ENCODE measurements at places on chromosomes 7 and 10.

- no peak for DNase-seq
Measured at GRCh38 chr10:101940916-101941315, 97.3 kb upstream of the KCNIP2 start.

DNA sequence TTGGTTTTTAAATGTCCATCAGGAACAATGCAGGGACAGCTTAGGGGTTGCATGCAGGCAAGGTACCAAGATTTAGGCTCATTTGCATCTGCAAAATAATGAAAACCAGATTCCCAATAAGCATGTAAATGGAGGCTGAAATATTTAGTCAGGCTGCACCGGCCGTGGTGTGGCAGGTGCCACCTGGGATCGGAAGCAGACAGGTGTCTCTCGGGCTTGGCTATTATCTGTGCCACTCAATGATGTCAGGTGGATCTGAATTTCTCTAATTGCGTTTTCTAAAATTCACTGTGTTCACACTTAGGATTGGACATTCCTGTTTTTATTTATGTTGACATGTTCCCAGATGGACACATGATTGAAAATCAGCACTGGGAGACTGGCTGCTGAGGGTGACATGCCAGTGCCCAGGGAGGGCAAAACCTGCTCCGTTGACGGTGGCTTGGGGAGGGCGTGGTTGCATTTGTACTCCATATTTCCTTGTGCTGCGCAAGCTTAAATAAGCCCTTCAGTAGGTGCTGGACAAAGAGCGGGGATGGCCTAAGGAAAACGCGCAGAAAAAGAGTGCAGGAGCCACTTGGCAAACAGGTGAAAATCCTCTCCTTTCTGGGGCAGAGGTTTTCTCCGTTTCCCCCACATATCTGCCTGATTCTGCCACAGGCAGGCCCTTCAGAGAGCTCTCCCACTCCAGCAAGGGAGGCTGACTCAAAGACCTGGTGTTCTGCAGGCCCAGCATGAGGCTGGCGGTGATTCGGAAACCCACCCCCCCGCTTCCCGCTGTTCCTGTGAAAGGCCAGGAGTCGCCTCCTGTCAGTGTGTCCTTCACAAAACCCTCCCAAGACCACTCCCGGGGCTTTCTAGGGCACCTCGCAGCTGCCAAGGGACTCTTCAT is 142.5 kb downstream of the WDR37 start:
- DNase-seq: no peak

- no peak for DNase-seq
Measured at GRCh38 chr10:108090476-108091215, 926.1 kb upstream of the SORCS1 start.

DNA sequence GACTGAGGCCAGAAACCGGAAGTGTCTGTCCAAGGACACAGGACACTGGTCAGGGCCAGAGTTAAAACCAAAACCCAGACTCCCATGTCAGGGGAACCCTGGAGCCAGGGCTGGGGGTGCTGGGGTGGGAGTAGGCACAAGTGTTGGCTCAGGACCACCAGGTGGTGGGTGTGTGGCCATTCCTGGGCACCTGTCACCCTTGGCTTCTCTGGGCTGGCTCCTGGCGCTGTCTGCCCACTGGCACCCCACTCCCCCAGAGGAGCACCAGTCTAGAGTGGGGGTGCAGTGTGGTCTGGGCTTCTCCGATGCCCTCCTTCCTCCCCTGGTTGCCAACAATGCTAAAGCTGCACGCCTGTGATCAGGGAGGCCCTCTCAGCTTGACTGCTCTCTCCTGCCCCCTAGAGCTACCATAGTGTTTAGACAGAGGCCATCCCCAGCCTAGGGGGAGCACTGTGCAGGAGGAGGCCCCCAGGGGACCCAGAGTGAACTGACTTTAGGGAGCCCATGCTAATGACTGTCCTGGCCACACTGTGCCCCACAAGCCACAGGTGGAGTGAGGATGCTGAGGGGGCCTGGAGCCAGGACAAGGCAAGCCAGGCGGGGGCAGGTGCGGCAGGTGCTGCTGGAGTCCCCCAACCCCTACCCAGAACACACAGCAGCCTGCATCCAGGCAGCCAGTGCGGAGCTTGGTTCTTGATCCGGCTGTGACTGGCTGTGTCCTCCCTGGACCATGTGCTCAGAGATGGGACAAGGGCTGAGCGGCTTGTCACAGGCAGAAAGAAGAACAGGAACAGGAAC is 11.0 kb downstream of the RASGEF1A start:
- peak; percentile 35 for DNase-seq

DNA sequence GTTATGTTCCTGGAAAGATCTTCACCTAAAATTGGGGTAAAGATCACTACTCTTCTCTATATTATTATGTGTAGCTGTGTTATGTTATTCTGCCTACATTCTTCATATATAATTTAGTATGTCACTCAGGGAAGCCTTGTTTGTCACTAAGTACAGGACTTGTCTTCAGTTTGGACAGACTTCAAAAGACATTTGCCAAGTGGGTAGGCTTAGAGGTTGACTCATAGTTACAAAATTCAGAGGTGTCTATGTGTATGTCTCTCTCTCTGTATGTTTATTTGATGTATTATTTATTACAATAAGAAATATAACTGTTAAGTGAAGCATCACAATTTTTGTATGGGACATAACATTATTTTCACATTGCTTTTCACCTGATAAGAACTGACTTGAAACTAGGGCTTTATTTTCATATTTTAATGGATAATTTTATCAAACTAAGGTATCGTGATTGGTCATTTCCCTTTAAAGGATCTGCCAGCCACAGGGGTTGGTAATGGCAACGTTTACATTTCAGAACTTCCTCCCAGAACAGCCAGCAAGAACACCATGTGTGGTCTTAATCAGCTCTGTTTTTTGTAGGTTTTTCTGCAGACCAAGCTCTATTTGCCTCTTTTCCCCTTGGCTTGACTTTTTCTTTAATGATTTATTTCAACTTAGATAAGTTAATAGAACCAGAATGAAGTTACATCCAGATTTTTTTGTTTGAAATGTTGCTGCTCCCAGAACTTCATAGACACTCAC is 262.1 kb upstream of the CACNA2D1 start:
- no peak for DNase-seq

- no peak for DNase-seq
Measured at GRCh38 chr10:32952541-32953276, 5.3 kb downstream of the ITGB1 start.

DNA sequence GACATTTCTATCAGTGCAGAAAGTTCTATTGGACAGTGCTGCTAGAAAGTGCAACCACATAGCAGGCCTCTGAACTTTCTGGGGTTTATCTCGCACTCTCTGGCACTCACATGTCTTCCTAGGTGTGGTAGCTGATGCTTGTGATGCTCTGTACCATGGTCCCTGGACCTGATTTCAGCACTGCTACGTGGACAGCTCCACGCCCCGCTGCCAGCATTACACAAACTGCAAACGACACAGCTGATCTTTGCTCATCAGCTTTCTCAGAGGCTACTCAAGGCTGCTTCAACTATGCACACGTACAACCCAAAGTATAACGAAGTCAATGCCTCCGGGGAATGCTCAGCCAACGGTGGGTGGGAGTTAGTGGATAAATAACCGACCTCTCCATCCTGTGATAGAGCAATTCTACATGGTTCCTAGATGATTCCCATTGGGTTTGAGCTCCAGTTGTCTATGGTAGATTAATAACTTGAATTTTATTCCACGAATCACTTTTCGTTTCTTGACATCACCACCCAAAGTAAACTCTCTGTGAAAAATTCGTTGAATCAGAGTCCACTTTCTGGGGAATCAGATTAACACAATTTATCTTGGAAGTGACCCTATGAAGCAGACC is 302.5 kb downstream of the ACTR3B start:
- DNase-seq: no peak

- no peak for DNase-seq
Measured at GRCh38 chr7:25895792-25896171, 256.2 kb upstream of the NFE2L3 start.

GRCh38 chr7:27122077-27122910 is 8.3 kb downstream of the HOXA4 start:
- DNase-seq: no peak

- DNase-seq: no peak
Measured at GRCh38 chr10:25966844-25967243, 32.8 kb downstream of the MYO3A start.

- no peak for DNase-seq
Measured at GRCh38 chr7:33725111-33726025, 180.0 kb upstream of the BMPER start.

DNA sequence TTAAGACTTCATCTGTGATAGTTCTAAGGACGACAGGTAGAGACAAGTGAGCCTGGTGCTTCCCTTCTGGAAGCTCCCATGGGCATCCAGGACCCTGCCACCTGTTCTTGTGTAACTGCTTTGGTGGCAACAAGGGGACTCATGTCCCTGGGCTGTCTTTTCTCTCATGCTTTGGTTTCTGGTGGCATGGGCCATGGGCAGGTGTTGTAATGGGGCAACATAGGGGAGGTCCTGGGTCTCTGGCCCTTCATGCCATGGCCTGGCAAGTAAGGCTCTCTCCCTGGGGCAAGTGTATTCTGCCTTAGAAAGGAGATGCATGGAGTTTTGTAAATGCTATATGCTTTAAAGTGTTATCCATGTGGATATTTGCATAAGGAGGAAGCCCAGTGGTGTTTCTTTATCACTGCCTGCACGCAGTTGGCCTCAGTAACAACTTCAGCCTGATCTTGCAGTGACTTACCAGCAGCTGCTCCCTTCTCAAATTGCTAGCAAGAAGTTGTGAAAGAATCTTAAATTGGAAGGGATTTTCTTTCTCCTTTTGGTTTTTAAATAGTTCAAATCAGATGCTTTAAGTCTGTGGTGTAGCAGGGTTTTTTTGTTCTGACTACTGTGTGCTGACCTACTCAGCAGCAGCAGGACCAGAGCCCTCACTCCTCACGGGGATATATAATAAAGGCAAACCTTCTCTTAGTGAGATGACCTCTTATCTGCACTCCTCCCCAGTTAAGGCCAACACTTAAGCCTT is 39.9 kb downstream of the OGDH start:
- DNase-seq: no peak

DNA sequence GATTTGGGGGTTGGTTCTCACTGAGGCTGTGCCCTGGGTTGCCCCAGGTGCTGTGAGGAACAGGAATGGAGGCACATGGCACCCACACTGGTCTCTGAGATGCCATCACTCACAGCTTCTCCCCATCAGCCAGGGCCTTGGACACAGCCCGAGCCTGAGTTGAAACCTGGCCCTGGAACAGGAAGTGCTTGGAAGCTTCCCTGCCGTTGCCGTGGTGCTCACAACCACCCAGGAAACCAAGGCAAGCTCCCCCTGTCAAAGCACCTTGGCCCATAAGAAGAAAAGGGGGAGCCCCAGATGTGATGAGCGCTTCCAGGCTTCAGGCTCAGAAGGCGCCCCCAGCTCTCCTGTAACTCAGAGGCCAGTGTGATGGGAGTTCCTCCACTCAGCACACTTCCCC is at the start of gene BTBD16:
Gene BTBD16, plus strand, starts transcription at position 221 of the 400 bp plus-strand sequence. CDS start 3,786 bp downstream, outside the sequence.
- DNase-seq: no peak

DNA sequence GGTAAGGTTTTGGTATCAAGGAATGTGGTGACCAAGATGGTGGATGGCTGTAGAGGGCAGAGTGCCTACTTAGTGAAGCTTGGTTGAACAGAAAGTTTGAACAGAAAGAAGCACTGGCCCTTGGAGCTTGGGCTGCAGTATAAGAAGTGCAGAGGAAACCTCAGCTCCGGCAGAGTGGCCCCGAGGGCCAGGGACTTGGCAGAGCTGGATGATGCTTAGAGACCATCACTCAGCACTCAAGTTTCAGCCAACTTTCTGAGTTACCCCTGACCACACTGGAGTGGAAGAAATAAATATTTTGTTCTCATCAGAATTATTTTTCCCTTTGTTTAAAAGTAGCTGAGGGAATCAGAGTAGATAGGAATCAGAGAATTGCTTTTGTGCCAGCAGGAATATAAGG is 336.7 kb downstream of the C7orf25 start:
- no peak for DNase-seq

DNA sequence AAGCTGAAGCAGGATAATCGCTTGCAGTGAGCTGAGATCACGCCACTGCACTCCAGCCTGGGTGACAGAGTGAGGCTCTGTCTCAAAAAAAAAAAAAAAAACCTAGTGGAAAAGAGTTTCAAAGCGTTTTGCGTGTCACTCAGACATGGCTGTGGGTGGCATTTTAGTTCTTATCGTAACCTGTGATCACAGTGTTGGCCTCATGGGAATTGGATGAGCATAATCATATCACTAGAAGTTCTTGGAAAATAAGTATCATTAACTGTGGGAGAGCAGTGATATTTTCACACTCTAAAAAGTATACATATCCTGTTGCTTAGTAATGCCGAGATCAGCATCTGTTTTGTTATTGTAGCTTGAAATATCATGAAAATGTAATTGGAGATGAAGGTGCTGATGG is 92.6 kb downstream of the CREM start:
- no peak for DNase-seq

DNA sequence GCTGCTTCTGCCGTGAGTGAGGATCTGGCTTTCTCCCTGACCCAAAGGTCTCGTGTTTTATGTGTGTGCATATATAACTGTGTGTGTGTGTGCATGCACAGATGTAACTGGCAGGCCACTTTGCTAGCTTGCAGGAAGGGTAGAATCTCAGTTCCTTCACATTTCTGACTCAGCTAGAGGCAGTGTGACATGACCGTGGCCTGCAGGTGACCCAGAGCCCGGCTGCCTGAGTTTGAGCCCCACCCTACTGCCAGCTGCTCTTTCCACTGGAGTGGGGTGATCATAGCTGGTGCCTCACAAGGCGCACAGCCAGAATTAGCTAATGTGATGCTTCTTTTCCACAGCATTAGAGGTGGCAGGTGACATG is 9.3 kb upstream of the MYL7 start:
- DNase-seq: peak; percentile 28

GRCh38 chr10:48317321-48317990 is 11.0 kb downstream of the MAPK8 start:
- no peak for DNase-seq

- no peak for DNase-seq
Measured at GRCh38 chr10:95485056-95485844, 75.9 kb downstream of the SORBS1 start.

GRCh38 chr10:65033957-65034356 is 1512.8 kb downstream of the REEP3 start:
- no peak for DNase-seq

DNA sequence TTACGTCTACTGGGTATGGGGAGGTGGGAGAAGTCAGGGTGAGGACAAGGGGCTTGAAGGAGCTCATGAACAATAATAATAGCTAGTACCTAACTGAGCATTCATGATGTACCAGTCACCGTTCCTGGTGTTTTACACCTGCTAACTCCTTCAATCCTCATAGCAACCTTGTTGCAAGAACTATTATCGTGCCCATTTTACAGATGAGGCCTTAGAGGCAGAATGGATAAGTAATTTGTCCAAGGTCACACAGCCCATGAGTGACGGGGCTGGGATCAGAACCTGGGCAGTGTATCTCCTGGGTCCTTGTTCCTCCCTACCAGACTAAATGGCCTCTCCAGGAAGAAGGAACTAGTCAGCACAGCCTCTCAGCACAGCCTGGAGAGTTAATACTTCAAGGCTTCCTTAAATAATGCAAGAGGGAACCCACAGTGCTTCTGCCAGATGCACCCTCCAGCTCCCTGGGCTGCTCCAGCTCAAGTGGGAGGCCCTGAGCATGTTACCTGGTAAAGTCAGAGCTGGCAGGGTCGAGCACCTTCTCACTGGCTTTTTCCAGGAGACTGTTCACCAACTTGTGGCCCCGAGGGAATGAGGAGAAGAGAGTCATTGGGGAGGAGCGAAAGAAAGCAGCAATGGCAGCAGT is 28.8 kb downstream of the RRP12 start:
- DNase-seq: no peak

Data from dorsolateral prefrontal cortex (tissue), 122 donors.